LNCaP clone FGC (cell line): ENCODE measurements at places on chromosomes 7 and 10.

DNA sequence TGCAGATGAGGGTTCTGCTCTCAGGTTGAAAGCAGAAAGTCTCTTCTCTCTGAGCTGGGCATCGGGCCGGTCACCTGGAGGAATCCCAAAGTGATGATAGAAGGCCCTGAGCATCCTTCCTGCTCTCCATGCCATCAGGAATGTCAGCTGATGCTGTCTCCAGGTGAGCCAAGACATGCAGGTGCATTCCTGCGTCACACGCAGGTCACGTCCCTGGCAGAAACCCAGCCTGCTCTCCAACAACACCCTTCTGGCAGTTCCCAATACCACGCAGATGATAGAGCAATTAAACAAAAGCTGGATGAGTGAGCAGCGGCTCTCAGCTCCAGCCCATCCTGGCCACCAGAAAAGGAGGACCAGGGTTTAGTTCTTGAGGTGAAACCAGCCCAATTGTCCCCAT, 6.9 kb upstream of the WIPI2 start:
- peak; percentile 81 for DNase-seq

GRCh38 chr10:128080641-128081040, 45.6 kb downstream of the MKI67 start:
- DNase-seq, result no peak

GRCh38 chr10:47166405-47166777, 133.6 kb upstream of the GDF10 start:
- no peak for DNase-seq

GRCh38 chr7:30226614-30227268, 57.7 kb upstream of the ZNRF2 start:
- peak; percentile 36 for DNase-seq

DNA sequence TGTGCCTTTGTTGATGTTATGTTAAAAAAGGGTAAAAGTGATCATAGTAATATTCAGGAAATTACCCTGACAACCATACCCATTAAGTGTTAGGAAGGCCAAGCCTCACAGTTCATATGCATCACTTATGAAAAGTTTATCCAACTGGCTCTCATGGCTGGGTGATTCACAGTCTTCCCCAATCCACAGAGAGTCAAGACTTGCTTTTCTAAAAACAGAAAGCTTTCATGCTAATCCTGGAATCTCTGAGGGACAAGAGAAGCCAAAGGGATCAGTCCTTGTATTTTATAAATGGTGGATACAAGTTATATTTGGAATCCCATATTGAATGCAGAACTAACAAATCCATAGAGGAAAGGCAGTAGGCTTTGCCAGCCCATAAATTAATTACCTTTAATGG, 218.3 kb downstream of the JAZF1 start:
- DNase-seq, result no peak

DNA sequence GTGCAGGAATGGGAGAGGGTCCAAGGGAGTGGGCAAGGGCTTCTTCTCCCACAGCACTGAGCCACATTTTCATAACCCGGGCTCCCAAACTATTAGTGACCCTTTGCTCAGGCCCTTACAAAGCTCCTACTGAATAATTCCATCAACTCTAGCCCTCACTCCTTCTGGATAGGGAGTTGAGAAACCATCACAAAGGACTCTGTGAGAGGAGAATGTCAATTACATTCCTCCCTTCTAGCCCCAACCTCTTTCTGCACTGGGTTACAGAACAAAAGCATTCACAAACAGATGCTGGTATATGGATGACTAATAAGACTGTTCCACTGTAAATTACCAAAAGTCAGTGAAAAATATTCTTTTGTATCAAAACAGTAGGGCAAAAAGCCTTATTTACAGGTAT, 203.7 kb downstream of the SORCS1 start:
- DNase-seq, result no peak
